Activated naive CD4-positive, alpha-beta T cell treated with anti-CD3 and anti-CD28 coated beads, Interleukin-2, amount 50 U/mL, for 72 hours (primary cell): ENCODE measurements at places on chromosomes 16 and 17.

- DNase-seq = no peak
These were observed 184.7 kb downstream of the SOX9 start for GRCh38 chr17:72305472-72305871.

GRCh38 chr17:19646788-19647696, 1.5 kb upstream of the ALDH3A2 start:
- no peak for DNase-seq

GRCh38 chr16:49836218-49836617, 19.7 kb downstream of the ZNF423 start:
- no peak for DNase-seq

DNA sequence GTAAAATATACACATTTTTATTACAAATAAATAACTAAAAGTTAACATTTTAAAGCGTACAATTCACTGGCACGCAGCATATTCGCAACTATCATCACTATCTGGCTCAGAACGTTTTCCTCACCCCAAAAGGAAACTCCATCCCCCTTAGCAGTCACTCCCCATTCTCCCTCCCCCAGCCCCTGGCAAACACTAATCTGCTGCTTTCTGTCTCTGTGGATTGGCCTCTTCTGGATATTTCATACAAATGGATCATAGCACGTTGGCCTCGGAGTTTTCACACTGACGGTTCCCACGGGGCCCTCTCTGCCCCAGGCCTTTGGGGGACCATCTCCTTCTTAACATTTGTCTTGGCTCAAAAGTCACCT, 64.6 kb downstream of the RTN4RL1 start:
- no peak for DNase-seq

DNA sequence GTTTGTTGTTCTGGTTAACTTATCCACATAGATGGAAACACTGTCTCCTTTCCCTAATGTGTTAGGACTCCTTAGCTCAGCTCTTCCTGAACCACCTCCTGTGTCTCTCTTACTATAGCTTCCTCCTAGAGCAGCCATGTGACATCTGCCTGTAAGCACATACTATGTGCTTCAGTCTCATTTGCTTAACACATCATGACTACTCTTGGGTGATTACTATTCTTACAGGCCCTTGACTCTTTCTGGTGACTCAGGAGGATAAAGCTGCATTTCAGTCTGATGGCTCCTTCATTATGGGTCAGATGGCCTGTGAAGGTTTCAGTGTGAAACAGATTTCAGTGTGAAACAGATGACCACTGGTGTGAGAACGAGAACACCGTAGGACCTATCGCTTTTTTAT, 320 bp upstream of the KRTAP4-2 start:
- no peak for DNase-seq

- DNase-seq = no peak
These were observed 583 bp upstream of the CYLD start for GRCh38 chr16:50741225-50741780.

- DNase-seq = no peak
These were observed 4.1 kb downstream of the KRT31 start for GRCh38 chr17:41393294-41393693.

DNA sequence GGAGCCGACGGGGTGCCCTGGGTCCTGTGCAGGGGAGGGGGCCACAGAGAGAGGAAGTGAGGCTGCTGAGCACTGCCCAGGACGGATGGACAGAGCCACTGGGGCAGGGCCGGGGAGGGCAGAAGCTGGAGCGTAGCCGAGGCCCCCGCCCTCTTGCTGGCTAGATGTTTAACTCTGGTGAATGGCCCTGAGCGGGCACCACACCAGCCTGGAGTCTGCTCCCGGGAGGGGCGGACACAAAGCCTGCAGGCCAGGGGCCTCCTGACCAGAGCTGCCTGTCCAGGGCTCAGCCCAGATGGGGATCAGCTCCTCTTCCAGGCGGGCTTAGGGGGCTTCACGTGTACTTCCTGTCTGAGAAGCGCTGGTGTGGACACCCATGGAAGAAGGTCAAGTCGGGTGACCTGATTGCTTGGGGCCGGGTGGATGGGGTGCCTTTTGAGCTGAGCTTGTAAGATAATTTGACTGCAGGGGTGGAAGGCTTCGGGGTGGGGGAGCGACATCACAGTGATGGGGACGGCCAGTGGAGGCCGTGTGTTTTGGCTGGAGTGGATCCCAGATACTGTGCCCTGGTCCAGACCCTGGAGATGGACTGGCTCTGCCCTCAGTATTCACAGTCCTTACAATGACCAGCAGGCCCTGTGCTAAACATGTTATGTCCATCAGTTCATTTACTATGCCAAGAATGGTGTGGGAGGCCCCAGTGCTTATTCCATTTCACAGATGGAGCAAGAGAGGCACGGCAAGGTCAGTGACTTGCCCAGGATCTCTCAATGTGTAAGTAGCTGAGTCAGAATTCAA, 33.7 kb upstream of the CIBAR2 start:
- no peak for DNase-seq

DNA sequence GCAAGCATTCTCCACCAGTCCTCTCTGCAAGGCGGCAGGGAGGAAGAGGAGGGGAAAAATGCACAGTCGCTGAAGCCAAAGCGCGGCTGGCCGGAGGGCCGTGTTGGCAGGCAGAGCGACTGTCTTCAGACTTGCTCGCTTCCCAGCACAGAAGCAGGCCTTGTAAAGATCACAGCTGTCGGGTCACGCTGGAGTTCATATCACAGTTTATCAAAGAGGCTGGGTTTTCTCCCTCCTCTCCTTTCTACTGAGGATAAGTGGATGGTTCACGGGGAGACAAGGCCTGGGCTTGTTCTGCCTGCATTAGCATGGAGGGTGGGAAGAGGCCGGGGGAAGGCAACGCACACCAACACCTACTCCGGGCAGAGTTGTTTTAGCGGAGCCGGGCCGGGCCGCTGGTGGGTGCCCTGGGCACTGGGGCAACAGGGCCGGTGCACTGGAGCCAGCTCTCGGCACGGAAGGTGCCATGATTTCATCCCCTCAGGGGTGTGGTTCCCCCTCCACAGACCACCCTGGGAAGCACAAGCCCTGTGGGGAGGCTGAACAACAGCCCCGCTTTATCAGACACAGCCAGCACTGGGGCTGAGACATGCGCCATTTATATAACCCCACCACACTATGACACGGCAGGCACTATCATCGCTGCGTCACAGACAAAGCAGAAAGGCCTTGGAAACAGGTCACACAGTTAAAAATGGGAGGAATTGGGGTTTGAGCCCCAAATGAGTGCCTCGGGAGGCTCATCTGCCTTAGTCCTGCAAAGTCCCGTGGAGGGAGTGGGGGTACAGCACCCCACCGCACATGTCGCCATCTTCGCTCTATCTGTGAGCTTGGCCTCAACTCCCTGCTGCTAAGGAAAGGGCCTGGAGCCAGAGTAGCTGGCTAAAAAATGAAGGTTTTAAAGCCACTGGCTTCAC, 40.3 kb upstream of the MTSS2 start:
- DNase-seq = no peak

- DNase-seq = peak; percentile 13
These were observed 67.4 kb downstream of the SIAH1 start for GRCh38 chr16:48317614-48318315.

- DNase-seq = no peak
These were observed 149.3 kb downstream of the MSI2 start for GRCh38 chr17:57405491-57406072.

- DNase-seq = no peak
These were observed 3.8 kb downstream of the NLRC5 start for GRCh38 chr16:56993204-56993603.

GRCh38 chr17:42889809-42890208, 10.8 kb upstream of the G6PC1 start:
- DNase-seq = no peak

- no peak for DNase-seq
These were observed 12.3 kb upstream of the CDC42EP4 start for GRCh38 chr17:73324160-73324475.

GRCh38 chr17:2893422-2893914, 97.2 kb downstream of the RAP1GAP2 start:
- no peak for DNase-seq

DNA sequence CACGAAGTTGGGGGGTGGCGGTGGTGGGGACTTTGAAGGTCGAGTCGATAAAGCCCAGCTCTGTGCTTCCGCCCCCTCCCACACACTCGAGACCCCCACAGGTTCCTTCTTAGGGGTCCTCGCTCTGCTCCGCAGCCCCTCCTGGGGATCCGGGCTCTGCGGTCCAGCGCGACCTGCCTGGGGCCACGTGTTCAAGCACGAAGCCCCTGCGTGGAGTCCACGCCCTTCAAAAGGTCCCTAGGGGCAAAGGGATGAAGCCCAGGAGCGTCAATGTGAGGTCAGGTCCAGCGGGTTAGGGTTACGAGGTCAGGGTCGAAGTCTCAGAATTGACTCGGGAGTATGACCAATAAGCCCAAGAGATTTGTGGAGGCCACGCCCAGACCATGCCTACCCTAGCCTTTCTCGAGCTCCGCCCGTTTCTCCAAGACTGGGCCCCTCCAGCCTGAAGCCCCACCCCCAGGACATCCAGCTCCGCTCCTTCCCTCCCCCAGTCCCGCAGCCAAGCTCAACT, 786 bp upstream of the CACNA1G start:
- no peak for DNase-seq
